Uterus (tissue), 4 donors: ENCODE measurements at places on chromosomes 13 and 19. TPM values are rescaled to one million over a fixed set of nuclear protein-coding genes. Genes with fewer than 3 reads are reported as not detected.

DNA sequence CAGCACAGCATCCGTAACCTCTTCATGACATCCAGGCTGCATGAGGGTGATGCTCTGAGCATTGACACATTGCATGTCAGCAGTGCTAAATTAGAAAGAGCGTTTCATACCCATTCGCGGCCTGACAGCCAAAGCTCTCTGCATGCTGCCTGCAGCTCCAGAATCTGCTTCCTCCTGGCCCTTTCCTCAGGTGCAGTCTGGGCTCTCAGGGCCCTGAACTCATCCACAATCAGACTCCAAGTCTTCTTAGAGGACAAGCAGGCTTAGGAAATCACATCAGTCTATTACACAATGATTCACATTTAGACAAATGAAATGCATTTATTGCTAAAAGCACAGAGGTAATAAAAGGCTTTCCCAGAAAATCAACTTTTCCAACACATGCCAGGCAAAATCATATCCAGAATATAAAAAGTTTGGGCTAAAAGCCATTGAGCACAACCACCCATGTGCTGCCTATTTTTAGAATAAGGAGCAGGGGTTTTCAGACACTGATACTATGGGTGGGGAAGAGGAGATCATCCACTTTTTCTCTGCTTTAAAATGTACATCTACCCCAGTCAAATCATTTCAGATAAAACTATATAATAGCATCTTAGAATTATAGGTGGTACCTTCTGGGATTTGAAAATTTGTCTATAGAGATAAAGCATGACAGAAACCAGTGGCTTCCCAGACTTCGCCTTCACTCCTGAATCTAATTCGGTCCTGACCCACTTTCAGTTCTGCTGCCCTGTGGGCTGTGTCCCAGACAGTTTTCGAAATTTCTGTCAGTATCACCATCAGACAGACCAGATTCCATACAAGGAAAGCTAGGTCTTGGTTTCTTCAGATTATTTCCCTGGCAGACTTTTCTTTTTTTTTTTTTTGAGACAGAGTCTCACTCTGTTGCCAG, 109.3 kb downstream of the COL4A2 start:
- peak overlapping the region; percentile 18 for H3K4me3 ChIP-seq
- no peaks in the 10 kb centered on the region for H3K27me3 ChIP-seq
- no peaks in the 10 kb centered on the region for H3K36me3 ChIP-seq
- peaks cover 27% of the 10 kb centered on the region for H3K4me1 ChIP-seq

MADCAM1 gene
- total RNA-seq: not detected

- no peaks in the 10 kb centered on the region for H3K4me1 ChIP-seq
- no peak overlapping the region for H3K4me3 ChIP-seq
- no peak for DNase-seq
- H3K27ac ChIP-seq: no peak overlapping the region
- H3K36me3 ChIP-seq: no peaks in the 10 kb centered on the region
These were observed 203.2 kb downstream of the FGF14 start for GRCh38 chr13:102198418-102199311.

DNA sequence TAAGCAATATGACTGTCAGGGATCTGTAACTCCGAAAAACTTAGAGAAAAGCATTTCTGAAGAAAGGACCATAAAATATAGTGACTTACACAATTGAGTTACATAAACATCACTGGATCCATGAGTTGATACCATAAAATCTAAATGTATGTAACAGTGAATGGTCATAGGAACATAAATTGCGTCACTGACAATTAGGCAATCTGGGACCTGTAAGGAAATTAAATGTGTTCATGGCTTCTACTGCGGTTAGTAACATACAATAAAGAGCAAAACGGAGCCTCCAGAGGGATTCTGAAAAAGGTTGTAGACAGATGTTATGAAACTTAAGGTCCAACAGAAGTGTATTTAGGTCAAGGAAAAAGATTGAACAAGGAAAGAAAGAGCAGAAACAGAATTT, 27.1 kb downstream of the POU4F1 start:
- no peaks in the 10 kb centered on the region for H3K36me3 ChIP-seq
- no peaks in the 10 kb centered on the region for H3K4me1 ChIP-seq
- H3K4me3 ChIP-seq: no peak overlapping the region
- H3K27me3 ChIP-seq: no peaks in the 10 kb centered on the region

DNA sequence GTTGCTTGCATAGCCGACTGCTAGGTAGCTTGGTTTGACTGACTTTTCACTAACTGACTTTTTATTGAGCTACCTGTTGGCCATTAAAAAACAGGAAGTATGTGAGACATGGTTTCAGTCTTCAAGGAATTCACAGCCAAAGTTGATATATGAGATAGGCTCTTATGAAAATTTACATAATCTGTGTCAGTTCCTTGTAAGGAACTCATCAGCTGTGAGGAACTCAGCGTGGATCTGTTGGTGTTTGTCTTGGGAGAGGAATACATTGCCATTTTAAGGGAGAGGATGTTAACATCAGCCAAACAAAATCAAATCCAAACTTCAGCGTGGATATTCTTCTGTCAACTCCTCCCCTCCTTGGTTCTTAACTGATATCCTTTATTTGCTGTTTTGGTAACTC, 2.0 kb downstream of the RNF113B start:
- no peaks in the 10 kb centered on the region for H3K27me3 ChIP-seq
- H3K27ac ChIP-seq: no peak overlapping the region
- H3K36me3 ChIP-seq: no peaks in the 10 kb centered on the region
- peaks cover 15% of the 10 kb centered on the region for H3K4me1 ChIP-seq
- no peak for DNase-seq

DNA sequence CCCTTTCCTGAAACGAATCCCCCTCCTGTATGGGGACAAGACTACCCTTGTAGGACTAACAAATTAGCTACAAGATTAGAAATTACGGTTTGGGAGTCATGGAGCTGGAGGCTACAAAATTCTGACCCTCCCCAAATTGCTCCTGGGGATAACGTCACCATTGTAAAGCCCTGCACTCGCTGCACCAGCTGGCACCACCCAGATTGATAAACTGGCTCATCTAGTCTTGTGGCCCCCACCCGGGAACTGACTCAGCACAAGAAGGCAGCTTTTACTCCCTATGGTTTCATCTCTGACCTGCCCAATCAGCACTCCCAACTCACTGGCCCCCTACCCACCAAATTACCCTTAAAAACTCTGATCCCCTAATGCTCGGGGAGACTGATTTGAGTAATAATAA, 150.6 kb upstream of the TSC22D1 start:
- H3K4me1 ChIP-seq: no peaks in the 10 kb centered on the region
- H3K36me3 ChIP-seq: no peaks in the 10 kb centered on the region
- no peaks in the 10 kb centered on the region for H3K27me3 ChIP-seq
- no peak for DNase-seq
- no peak overlapping the region for H3K27ac ChIP-seq
- no peak overlapping the region for H3K4me3 ChIP-seq

ANKRD24 gene
- total RNA-seq: 1.8 TPM

CLEC4M gene
- not detected for total RNA-seq

GRCh38 chr19:16334411-16334810, 9.8 kb downstream of the KLF2 start:
- H3K4me3 ChIP-seq: no peak overlapping the region
- no peak overlapping the region for H3K27ac ChIP-seq
- no peak for DNase-seq
- H3K27me3 ChIP-seq: no peaks in the 10 kb centered on the region
- no peaks in the 10 kb centered on the region for H3K4me1 ChIP-seq

CLDN10 gene
- total RNA-seq: 19.5 TPM

DIAPH3 gene
- 11.4 TPM for total RNA-seq

GRCh38 chr19:15570420-15570819, 44.6 kb upstream of the CYP4F8 start:
- no peak overlapping the region for H3K4me3 ChIP-seq
- no peak for DNase-seq
- no peaks in the 10 kb centered on the region for H3K4me1 ChIP-seq
- no peaks in the 10 kb centered on the region for H3K27me3 ChIP-seq
- no peak overlapping the region for H3K27ac ChIP-seq
- no peaks in the 10 kb centered on the region for H3K36me3 ChIP-seq

PLIN4 gene
- 12.7 TPM for total RNA-seq

TICAM1 gene
- total RNA-seq: 2.0 TPM

DNA sequence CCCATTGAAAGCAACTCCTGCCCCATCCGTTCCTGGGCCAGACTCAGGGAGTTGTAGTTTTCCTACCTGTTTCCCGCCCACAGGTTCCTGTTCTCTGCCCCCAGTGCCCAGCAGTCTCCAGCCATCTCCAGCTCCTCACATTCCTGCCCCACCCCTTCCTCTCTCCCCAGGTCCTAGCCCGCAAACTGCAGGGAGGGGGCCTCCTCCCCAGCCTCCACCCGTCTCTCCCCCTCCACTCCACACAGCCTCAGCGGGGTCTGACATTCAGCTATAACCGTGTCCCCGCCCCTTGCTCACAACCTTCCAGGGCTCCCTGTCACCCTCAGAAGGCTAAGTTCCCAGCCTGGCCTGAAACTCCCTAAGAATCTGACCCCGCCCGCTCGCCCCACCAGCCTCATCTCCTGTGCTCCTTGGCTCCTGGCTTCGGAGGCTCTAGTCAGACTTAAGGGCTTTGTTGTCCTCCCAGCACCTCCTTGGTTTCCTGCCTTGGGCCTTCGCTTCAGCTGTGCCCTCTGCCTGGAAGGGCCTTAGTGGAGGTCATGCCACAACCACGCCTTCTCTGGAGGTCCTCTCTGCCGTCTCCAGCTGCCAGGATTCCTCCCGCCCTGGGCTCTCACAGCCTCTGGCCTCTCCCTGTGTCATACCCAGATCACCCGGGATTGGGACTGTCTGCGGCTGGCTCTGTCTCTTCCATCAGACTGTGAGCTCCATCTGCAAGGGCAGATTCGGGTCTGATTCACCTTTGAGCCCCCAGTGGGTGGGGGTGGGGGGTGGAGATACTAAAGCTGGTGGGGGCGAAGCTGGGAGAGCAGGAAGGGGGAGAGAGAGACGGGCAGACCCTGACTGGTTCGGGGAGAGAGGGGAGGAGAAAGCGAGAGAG, 5.1 kb upstream of the SPACA6 start:
- no peaks in the 10 kb centered on the region for H3K27me3 ChIP-seq
- H3K27ac ChIP-seq: peak overlapping the region; percentile 100
- no peaks in the 10 kb centered on the region for H3K36me3 ChIP-seq
- peak; percentile 68 for DNase-seq

GRCh38 chr19:41995959-41996797, 2.1 kb upstream of the ATP1A3 start:
- H3K36me3 ChIP-seq: no peaks in the 10 kb centered on the region
- H3K27ac ChIP-seq: no peak overlapping the region
- peaks cover 12% of the 10 kb centered on the region for H3K27me3 ChIP-seq
- peaks cover 8% of the 10 kb centered on the region for H3K4me1 ChIP-seq

DNA sequence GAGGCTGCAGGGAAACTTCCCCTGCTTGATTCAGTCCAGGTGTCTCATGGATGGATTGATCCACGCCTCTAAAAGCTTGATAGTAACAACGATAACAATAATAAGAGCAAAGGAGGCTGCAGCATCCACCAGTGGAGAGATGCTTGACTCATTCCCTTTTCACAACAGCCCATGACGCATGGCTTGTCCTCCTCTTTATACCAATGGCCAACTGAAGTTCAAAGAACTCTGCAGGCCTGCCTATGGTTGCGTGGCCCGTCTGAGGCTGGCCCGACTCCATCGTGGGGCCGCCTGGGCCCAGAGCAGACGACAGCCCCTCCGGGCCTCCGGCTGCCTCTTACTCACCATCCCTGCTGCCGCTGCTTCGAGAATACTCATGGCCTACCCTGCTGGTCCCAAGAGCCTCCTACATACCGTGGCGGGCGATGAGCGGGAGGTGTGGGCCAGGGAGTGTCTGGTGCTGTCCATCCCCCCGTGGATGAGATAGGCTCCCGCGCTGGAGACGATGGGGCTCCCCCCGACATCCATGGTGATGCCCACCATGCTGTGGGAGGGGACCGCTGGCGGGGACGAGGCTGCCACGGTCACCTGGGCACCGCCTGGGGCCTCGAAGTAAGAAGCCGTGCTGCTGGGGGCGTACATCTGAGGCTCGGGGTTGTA, 61.8 kb upstream of the RANBP3 start:
- no peak overlapping the region for H3K27ac ChIP-seq
- H3K4me3 ChIP-seq: no peak overlapping the region
- H3K36me3 ChIP-seq: no peaks in the 10 kb centered on the region

DNA sequence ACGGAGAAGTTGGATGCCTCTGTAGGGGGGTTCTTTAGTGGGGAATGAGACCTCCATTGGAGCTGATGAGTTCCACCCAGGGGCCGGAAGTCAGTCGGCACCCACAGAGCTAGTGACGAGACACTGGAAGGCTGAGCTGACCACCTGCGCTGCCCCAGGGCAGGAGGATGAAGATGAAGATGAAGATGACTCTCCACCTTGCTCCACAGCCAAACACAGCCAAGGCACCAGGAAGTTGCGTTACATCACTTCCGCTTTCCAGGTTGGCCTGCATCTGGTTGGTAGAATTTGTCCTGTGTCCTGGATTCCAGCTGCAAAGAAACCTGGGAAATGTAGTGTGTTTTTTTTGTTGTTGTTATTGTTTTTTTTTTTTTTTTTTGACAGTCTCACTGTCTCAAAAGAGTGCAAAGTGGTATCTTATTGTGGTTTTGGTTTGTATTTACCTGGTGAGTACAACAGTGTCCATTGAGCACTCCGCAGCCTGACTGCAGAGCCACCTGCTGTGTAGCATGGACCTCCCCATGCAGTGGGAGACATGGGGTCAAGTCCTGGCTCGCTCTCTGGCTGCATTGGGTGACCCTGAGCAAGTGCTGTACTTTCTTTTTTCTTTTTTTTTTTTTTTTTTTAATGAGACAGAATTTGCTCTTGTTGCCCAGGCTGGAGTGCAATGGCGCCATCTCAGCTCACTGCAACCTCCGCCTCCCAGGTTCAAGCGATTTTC, 1.9 kb downstream of the TBC1D17 start:
- no peak overlapping the region for H3K4me3 ChIP-seq
- peak; percentile 24 for DNase-seq
- peaks cover 7% of the 10 kb centered on the region for H3K4me1 ChIP-seq
- no peak overlapping the region for H3K27ac ChIP-seq

DNA sequence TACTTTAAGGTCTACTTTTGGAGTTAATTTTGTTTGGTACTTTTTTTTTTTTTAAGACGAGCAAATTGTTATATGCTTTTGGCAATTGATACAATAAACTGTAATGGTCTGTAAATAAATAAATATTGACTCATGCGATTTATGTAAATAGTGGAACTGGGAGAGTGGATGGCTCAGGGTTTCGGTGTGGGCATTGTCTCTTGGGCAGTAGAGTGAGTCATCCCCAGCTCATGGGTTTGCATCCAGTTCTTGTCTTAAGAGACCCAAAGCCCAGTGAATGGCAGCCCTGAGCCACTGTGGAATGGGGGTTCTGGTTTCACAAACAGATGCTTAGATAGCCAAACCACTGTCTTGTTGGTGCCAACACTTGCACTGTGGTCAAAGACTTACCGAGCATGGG, 33.0 kb downstream of the FGF9 start:
- no peak for DNase-seq
- no peaks in the 10 kb centered on the region for H3K4me1 ChIP-seq
- no peaks in the 10 kb centered on the region for H3K36me3 ChIP-seq

- H3K27ac ChIP-seq: peak overlapping the region; percentile 82
- DNase-seq: no peak
- peak overlapping the region; percentile 69 for H3K4me3 ChIP-seq
- H3K36me3 ChIP-seq: no peaks in the 10 kb centered on the region
These were observed 855 bp upstream of the CARS2 start for GRCh38 chr13:110706570-110707372.

GRCh38 chr13:40409278-40409677, 257.2 kb downstream of the FOXO1 start:
- DNase-seq: no peak
- no peaks in the 10 kb centered on the region for H3K36me3 ChIP-seq
- no peaks in the 10 kb centered on the region for H3K27me3 ChIP-seq
- H3K27ac ChIP-seq: peak overlapping the region; percentile 89
- H3K4me3 ChIP-seq: no peak overlapping the region

GRCh38 chr19:23402388-23402787, 7.1 kb upstream of the ZNF91 start:
- DNase-seq: no peak
- no peaks in the 10 kb centered on the region for H3K4me1 ChIP-seq
- H3K27me3 ChIP-seq: no peaks in the 10 kb centered on the region
- H3K4me3 ChIP-seq: no peak overlapping the region
- no peak overlapping the region for H3K27ac ChIP-seq
